ENCODE measurements at places on chromosomes 11 and 22.
A peak's percentile ranks its signal among the peaks of the same experiment; 100 is the strongest.

DNA sequence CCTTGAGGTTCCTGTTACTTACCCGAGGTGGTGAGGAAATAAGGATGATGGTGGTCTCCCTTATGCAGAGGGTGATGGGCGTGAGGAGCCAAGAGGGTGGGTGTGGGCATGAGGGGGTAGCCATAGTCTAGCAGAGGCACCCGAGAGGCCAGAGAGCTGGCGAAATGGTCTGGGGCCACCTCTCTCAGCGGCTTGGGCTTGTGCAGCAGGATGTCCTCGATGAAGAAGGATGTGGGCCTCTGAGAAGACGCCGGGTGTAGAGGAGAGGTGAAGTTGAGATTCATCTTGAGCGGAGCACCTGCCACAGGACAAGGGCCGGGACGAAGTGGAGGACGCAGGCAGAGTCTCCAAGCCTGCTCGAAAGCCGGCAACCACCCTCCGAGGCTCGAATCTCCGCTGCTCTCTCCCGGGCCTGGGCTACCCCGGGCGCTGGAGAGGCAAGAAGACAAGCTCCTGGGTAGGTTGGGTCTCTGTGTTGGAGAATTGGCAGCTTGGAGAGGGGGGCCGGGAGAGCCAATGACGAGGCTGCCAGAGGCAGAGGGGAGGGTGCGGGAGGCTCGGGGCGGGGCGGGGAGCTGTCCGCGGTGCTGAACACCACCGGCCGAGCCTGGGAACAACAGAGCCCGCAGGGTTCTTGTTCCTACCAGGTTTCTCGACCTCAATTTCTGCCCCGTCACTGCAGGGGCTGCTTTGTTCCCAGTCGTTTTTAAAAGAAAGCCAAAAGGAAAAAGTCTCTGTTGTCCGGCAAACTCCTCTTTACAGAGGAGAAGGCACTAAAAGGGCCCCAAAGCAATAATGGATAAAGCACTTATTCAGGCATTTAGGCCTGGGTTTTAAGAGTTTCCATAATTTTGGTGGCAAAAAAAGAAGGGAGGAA lies at the start of gene BSX:
BSX (minus strand) TSS at position 447 of the 877 bp plus-strand sequence; CDS start at position 284, 163 bp downstream.
- peak; percentile 70 for DNase-seq

DNA sequence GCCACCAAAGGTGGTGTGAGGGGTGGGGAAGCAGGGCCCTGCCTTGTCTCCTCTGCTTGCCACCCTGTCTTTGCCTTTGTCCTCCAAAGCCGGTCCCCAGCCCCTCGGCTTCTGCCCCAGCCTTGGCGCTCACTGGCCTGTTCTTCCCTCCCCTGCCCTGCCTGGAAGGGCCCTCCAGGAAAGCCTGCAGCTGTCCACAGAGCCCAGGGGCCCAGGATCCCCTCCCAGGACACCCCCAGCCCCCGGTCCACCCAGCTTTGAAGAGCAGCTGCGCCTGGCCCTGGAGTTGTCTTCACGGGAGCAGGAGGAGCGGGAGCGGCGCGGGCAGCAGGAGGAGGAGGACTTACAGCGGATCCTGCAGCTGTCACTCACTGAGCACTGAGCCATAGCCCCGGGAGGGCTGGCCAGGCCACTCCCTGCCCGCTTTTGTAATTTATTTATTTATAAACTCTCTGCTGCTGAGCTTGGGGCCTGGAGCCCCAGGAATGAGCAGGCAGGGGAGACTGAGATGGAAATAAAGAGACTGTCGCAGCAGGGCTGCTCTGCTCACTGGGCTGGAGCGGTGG lies 1.3 kb upstream of the SSH3 start:
- DNase-seq, result peak; percentile 25

DNA sequence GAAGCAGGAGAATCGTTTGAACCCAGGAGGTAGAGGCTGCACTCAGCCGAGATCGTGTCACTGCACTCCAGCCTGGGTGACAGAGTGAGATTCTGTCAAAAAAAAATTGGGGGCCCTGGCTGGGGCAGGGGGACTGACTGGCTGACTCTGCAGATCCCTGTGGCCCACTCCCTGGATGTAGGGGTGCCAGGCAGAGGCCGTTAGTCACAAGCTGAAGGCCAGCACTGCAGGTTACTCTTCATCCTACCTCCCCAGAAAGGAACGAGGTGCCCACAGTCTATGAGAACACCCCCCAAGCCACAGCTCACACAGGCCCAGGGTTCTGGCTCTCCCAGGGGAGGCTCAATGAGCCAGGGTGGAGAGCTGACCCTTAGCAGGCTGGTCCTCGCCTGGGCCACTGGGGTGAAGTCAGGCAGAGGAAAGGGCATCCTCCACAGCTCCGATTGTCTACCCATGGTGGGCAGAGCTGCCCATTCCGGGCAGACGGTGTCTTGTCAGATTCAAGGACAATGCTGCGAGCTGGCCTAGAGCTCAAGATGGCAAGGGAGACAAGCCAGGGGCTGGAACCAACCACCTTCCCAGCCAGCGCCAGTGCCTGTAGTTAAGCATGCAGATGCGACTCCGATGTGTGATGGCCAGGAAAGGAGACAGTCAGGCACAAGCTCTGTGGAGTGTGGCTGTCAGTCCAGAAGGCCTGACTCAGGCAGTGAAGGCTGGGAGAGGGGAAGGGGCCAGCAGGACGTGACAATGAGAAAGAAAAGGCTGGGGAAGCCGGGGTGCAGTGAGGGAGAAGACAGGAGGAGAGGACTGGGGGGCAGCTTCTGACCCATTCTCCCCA lies 12.4 kb downstream of the C11orf24 start:
- no peak for DNase-seq

DNA sequence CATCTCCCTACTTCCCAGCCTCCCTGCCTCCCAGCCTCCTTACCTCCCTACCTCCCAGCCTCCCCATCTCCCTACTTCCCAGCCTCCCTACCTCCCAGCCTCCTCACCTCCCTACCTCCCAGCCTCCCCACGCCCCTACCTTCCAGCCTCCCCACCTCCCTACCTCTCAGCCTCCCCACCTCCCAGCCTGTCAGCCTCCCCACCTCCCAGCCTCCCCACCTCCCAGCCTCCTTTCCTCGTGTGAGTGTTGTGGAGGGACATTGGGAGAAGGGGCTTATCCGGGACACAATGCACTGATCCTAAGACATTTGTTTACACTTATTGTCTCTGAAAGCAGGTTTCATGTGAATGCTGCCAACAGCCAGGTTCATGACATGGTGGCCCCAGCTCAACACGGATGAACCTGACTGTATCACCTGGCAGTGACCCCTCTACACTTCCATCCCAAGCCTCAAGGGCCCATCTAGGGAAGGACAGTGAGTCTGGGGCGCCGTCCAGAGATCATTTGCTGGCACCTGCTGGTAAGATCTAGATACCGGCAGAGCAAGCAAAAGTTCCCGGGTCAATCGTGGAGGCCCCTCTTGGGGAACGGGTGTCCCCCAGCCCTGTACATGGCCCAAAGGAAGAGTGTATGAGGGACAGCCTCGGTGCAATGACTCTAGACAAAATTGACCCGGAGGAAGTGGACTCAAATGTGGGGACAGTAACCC lies 34.5 kb upstream of the TH start:
- DNase-seq, result no peak

DNA sequence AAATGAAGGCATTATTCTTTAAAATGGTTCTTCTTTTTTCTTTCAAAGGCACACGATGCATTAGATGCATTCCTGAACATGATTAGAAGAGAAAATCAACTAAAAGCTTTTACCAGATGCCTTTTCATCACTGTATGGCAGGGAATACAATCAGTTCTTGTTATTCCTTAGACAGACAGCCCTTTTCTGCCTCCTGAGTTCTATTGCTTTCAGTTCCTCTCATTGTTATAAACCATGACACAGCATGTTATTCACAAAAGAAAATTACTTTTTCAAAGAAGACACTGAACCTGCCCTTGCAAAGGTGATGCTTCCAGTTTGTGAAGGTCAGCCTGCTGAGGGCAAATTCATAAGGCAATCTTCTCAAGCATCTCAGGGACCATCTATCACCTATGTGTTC lies 70.1 kb downstream of the FAM181B start:
- no peak for DNase-seq

GRCh38 chr11:96257036-96257435 lies 86.0 kb downstream of the MAML2 start:
- no peak for DNase-seq

DNA sequence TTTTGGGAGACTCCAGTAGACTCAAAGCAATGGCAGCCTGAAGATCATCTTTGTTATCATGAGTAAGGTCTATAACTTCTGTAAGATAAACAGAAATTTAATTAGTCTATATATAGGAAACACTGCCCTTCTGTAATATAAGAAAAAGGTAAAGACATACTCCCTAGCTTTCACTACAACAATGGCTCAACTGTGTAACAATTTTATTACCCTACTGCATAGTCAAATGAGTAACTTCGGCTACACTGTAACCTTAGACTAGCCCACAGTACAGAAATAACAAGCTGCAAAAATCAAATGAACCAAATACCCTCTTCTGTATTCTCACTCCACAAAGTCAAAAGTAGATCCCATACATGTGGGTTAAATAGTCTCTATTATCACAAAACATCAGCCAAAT lies 33.7 kb downstream of the USP28 start:
- no peak for DNase-seq

- no peak for DNase-seq
These were observed 781 bp downstream of the ANO9 start for GRCh38 chr11:441043-441417.

DNA sequence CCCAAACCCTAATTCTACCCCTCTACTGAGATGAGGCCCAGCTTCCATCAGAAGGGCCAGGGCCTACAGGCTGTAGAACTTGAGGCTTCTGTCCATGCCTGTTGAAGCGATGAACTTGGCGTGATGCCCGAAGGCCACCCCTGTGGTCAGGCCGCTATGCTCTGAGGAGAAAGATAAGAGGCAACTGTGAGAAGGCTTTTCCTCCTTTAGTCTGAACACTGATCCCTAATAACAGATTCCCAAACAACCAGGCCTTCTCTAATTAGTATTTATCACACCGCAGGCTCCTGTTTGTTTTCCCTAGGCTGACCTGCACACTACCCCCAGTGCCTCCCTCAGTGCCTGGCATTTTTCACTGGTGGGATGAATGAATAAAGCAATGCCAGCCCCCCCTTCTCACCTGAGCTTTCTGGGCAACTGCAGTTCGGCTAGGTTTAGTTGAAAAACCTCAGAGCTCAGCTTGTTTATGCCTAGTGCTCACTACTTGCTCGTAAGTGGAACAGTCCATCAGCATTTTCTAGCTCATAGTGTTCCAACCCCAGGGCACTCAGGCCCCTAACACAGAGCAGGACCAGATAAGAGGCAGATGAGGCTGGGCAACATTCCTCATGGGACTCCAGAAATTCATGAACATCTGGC lies 15.2 kb downstream of the PRPF19 start:
- DNase-seq, result no peak

DNA sequence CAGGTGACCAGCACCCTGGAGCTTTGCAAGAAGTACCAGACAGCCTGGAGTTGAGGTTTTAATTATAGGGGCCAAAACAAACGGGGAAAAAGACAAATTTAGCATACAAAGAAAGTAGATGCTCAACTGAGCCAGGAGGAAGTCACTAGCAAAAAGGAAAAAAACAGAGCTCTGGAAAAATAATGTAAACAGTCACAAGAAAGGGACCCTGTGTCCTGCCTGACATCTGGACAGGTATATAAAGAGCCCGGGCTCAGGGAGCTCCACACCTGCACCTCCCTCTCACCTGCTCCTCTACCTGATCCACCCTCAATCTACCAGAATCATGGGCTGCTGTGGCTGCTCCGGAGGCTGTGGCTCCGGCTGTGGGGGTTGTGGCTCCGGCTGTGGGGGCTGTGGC lies at the start of gene KRTAP5-10:
KRTAP5-10 (plus strand) TSS at position 301 of the 400 bp plus-strand sequence; CDS start at position 326, 25 bp downstream.
- no peak for DNase-seq

DNA sequence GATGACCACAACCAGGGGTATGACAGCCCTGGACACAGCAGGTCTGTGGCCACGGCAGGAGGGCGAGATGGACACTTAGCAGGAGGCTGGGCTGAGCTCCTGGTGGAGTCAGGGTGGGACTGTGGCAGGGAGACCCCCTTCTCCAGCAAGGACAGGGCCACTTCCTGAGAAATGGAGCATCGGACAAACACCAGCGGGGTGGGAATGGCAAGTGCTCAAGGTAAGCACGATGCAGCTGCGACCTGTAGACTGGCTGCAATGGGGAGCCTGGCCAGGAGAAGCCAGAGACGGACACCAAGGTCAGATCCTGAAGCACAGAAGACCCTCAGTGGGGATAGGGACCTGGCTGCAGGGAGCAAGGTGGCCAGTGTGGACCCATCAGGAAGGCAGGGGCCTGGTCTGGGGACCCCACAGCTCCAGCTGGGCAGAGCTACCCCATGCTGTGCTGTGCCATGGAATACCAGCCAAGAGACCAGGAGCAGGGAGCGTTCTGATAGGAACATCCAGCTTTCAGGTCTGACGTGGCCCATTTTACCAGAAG lies 29.2 kb downstream of the RSPH14 start:
- DNase-seq, result no peak

DNA sequence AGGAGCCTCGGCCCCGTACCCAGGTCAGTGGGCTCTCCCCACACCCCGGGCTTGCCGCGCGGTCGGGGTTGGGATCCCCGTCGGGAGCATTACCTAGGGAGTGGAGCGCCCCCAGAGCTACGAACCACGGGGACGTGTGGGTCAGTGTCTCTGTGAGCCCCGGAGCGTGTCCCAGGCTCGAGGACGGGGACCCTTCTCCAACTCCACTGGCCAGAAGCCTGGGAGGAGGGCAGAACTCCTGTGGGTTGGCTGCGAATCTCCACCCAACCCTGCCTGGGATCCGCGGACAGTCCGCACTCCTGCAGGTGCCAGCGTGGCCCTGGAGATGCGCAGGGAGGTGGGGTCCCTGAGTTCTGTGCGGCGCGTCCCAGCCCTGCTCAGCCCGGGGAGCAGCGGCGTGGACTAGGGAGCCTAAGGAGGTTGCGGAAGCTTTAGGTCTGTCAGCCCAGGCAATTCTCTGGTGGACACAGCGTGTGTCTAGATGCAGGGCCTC lies 346 bp downstream of the PPFIBP2 start:
- no peak for DNase-seq

DNA sequence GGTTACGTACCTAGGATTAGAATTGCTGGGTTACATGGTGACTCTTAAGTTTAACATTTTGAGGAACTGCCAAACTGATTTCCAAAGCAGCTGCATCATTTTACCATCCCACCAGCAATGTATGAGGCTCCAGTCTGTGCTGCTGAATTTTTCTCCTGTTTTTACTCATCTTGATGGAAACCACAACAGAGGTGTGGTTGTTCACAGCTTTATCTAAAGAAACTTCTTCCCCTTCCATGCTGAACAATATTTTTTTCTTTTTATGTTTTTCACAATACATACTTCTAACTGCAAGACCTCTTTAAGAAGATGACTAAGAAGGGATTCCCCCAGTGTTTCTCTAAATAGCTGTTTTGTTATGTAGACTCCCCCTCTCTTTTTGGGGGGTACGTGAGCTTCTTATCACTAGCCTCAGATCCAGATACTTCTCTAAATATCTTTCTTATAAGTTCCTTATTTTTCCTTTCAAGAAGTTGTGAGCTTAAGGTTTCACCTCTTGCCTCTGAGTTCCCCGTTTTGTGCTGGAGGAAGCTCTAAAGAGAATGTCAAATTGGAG lies 24.0 kb downstream of the TCP11L1 start:
- no peak for DNase-seq

GRCh38 chr22:45893516-45893915 lies 83.4 kb downstream of the WNT7B start:
- no peak for DNase-seq

Measured in DMS153 (cell line).